ENCODE measurements at places on chromosomes 7 and 10.
A peak's percentile ranks its signal among the peaks of the same experiment; 100 is the strongest.

DNA sequence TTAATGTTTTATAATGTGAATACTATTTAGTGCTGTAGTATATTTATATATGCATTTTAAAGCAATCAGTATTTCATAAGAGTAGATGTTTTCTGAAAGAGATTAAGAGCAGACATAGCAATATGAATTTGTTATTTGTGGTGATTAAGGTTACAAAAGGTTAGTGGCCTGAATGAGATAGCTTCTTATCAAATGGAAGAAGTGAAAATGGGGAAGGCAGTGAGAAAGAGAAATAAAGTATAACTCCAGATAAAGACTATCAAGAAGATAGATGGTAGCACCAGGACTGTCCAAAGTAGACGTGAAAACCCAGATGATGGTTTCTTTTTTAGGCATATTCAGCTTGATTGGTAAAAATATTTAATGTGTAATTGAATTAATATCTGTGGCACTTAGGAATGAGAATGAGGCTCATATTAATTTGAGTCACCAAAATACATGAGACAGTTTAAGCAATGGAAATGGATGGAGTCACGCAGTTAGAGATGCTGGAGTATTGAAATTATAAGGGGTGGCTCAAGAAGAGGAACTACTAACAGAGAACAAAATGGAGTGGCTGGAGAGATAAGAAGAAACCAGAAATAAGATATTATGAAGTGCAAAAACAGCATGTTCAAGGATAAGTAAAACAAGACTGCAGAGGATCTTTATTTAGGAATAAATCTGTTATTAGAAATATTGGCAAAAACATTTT, 288.0 kb upstream of the SEMA3C start:
- DNase-seq, result no peak

- no peak for DNase-seq
Measured at GRCh38 chr7:41652267-41652666, 50.6 kb downstream of the INHBA start.

DNA sequence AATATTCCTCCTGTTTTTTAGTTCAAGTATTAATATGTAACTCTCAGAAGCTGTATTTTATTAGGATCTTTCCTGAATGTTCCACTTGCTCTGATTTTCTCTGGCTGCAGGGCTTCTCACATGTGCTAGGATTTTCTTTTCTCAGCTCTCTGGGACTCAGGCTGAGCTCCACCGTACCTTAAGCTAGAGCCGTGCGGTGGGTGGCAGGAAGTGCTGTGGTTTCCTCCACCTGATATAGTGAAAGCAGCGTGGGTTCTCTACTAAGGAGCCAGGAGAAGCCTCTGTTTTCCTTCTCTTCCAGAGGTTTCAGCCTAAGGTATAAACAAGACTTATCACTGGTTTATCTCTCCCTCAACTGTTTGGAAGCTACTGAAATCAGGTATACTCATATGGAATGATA, 433.6 kb downstream of the NRG3 start:
- DNase-seq, result no peak

DNA sequence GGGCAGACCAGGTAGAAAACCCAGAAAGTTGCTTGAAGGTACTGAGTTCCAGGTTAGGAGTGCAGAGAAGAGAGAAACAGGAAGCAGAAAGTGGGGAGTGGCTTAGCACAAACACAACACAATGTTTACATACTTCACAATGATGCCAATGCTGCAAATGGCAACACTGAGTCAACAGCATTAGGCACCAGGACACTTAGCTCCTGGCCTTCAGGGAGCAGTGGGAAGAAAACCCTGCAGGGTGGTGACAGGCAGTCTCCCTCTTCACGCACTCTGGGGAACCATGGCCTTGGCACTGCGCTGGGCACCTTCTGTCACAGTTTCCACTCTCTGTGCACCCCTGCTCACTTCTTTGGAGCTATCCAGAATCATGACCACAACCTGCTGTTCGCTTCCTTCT, 7.3 kb downstream of the ICA1 start:
- no peak for DNase-seq

GRCh38 chr7:131967216-131967730, 410.8 kb upstream of the PODXL start:
- DNase-seq, result no peak

GRCh38 chr10:116398224-116398623, 29.4 kb upstream of the PNLIPRP3 start:
- DNase-seq, result no peak

DNA sequence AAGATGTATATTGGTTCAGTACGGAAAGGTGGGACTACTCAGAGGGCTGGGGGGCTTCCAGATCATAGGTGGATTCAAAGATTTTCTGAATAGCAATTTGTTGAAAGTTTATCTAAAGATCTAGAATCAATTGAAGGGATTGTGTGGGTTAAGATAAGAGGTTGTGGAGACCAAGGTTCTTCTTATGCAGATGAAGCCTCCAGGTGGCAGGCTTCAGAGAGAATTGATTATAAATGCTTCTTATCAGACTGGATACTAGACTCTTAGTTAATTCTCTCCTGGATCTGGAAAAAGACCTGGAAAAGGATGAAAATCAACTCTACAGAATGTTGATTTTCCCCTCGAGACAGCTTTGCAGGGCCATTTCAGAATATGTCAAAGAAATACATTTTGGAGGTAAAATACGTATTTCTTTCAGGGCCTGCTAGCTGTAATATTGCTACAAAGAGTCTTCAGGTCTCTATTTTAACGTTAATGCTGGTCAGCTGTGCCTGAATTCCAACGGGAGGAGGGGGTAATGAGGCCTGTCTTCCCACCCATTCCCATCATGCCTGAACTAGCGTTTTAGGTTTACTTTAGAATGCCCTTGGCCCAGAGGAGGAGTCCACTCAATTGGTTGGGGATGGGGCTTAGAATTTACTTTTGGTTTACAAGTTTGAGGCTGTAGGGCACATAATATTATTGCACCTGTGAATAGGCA, 12.8 kb upstream of the GPR15LG start:
- no peak for DNase-seq

- no peak for DNase-seq
Measured at GRCh38 chr7:50213622-50214017, 90.9 kb upstream of the IKZF1 start.

GRCh38 chr10:52635651-52636050, 136.9 kb downstream of the MBL2 start:
- DNase-seq, result no peak

GRCh38 chr10:16566202-16566805, 44.6 kb upstream of the C1QL3 start:
- DNase-seq, result no peak

DNA sequence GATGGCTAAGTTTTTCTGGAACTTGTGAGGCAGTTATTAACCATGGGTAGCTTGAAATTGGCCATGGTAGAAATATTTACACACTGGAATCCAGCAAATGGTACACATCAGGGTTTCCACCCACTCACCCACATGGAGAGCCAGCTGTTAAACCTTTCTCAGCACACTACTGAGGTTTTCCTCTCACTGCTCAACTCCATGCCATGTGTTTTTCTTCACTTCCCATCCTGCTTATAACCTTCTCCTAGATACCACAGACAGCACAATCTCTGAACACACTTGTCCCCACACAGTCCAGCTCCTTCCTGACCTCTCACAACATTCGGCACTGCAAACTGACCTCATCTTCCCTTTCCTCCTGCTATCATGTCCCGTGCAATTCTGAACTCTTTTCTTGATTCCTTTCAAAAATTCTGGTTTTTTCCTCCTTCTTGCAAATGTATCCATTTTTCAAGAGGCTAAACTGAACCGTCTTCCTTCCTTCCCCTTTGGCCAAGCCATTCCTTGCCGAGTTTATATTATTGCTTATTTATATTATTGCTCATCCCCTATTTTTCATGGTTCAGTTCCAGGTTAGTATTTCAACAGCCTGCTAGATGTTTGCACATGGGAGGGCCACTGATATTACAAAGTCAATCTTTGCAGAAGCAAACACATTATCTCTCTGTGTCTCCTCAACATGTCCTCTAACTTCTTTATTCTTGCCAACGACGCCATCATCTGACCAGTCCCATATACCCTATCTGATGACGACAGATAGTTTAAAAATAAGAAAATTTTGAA, 606.4 kb downstream of the SORCS1 start:
- no peak for DNase-seq

GRCh38 chr10:13857451-13857850, 270.7 kb downstream of the PRPF18 start:
- DNase-seq, result no peak

DNA sequence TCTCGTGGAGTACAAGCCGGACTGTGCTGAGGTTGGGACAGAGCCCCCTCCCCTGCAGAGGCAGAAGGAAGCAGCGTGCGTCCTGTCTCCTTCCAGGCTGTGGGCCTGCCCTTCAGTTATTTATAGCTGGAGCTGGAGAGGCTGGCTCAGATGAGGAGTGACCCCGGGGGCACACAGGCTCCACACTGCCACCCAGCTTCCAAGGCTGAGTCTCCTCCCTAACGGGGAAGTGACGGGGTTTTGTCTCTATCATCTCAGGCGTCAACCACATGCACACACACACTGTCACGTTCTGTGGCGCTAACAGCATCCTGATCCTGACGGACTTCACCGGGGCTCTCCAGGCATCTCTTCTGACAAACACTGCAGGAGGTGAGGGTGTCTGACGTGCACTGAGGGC, 25.4 kb downstream of the AMZ1 start:
- DNase-seq, result peak; percentile 77

All from SK-N-DZ (cell line).